Endothelial cell of umbilical vein (primary cell): ENCODE measurements at places on chromosomes 7 and 10. TPM values are rescaled to one million over a fixed set of nuclear protein-coding genes. Genes with fewer than 3 reads are reported as not detected.

DNA sequence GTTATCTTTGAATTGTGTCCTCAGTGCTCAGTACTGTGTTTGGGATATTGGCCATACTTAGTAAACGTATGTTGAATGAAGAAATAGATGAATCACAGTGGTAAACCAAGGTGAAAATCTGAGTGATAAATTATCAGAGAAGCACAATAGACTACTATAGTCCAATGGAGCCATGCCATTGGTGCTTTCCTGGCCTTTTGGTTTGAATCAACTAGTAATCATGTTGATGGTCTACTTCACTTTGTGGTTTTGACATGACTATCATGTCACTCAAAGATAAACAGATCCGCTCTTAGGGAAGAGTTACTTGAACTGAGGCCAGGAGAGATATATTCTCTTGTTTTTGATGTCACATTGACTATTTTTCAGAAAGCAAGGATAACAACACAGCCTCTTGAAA lies 86.1 kb upstream of the IGFBP3 start:
- no peaks in the 10 kb centered on the region for H3K36me3 ChIP-seq
- no peaks in the 10 kb centered on the region for H3K4me1 ChIP-seq
- no peak overlapping the region for H3K27ac ChIP-seq
- no peak for DNase-seq
- no peaks in the 10 kb centered on the region for H3K27me3 ChIP-seq

- no peaks in the 10 kb centered on the region for H3K27me3 ChIP-seq
- H3K4me3 ChIP-seq = no peak overlapping the region
- no peak overlapping the region for H3K27ac ChIP-seq
- DNase-seq = no peak
Observed at GRCh38 chr7:149145031-149145845, 2.0 kb upstream of the ZNF398 start.

- H3K27me3 ChIP-seq = no peaks in the 10 kb centered on the region
- no peaks in the 10 kb centered on the region for H3K36me3 ChIP-seq
- DNase-seq = no peak
- no peaks in the 10 kb centered on the region for H3K4me1 ChIP-seq
- H3K27ac ChIP-seq = no peak overlapping the region
Observed at GRCh38 chr7:69817841-69818635, 219.8 kb downstream of the AUTS2 start.

GRCh38 chr10:78830976-78831375 lies 237.8 kb upstream of the ZMIZ1 start:
- no peak overlapping the region for H3K27ac ChIP-seq
- DNase-seq = no peak
- H3K4me3 ChIP-seq = no peak overlapping the region

- H3K36me3 ChIP-seq = no peaks in the 10 kb centered on the region
- H3K27ac ChIP-seq = no peak overlapping the region
- peak; percentile 82 for DNase-seq
- H3K27me3 ChIP-seq = peaks cover 3% of the 10 kb centered on the region
Observed at GRCh38 chr10:91635401-91636400, 2.8 kb upstream of the PPP1R3C start.

- H3K27ac ChIP-seq = no peak overlapping the region
- H3K27me3 ChIP-seq = no peaks in the 10 kb centered on the region
- H3K4me3 ChIP-seq = no peak overlapping the region
- no peaks in the 10 kb centered on the region for H3K36me3 ChIP-seq
Observed at GRCh38 chr7:52708846-52709245, 326.6 kb upstream of the POM121L12 start.

GRCh38 chr7:44568771-44569560 lies 4.7 kb downstream of the DDX56 start:
- no peak for DNase-seq
- no peak overlapping the region for H3K27ac ChIP-seq
- peaks cover 9% of the 10 kb centered on the region for H3K4me1 ChIP-seq
- no peaks in the 10 kb centered on the region for H3K27me3 ChIP-seq
- peaks cover 59% of the 10 kb centered on the region for H3K36me3 ChIP-seq
- no peak overlapping the region for H3K4me3 ChIP-seq

Gene TLL2
- 0.03 and 0.10 TPM in 2 replicates for polyA plus RNA-seq
